ENCODE measurements at places on chromosomes 6 and 20.

DNA sequence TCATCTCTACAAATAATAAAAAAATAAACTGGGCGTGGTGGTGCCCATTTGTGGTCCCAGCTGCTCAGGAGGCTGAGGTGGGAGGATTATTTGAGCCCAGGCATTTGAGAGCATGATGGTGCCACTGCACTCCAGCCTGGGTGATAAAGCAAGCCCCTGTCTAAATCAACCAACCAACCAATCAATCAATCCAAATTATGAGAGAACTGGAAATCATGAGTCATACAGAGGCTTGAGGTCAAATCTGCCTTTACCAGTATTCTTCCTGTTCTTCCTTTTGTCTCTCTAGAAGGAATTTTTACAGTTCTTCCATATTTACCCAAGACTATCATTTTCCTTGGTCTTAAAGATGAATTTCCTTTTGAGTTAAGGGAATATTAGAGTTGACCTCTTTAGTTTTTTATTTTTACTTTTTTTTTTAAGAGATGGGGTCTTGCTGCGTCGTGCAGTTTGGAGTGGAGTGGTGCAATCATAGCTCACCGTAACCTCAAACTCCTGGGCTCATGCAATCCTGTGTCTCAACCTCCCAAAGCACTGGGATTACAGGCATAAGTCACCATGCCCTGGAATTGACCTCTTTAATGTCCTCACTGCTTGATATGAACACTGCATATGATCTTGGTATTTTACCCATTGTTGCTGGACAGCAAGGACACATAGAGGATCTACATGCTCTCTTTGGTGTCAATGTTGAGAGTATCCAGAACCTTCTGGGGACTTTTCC lies 44.1 kb upstream of the TXNDC5 start:
- no peak for DNase-seq

DNA sequence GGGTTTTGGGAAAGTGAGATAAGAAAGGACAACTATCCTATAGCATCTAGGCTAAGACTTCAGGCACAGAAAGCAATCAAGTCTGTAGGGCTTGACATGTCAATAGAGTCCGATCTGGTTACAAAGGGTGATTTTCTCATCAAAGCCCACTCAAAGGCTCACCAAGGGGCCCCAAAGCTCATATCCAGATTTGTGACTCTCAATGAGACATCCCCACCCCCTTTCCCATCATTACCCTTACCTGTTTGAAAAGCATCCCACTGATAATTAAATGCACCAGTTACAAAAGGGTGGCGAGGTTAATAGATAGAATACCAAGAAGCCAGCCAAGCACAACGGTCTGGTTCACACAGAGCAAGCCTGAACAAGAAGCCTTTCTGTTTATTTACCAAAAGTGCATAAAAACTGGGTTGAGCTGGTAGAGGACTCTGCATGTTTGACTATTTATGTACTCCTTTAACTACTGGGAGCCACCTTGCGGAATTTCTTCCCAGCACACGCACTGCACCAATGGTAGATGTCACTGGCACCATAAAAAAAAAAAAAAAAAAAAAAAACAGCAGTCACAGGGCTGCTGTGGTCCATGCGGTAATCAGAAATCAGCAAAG lies 6.1 kb downstream of the JAG1 start:
- no peak for DNase-seq

DNA sequence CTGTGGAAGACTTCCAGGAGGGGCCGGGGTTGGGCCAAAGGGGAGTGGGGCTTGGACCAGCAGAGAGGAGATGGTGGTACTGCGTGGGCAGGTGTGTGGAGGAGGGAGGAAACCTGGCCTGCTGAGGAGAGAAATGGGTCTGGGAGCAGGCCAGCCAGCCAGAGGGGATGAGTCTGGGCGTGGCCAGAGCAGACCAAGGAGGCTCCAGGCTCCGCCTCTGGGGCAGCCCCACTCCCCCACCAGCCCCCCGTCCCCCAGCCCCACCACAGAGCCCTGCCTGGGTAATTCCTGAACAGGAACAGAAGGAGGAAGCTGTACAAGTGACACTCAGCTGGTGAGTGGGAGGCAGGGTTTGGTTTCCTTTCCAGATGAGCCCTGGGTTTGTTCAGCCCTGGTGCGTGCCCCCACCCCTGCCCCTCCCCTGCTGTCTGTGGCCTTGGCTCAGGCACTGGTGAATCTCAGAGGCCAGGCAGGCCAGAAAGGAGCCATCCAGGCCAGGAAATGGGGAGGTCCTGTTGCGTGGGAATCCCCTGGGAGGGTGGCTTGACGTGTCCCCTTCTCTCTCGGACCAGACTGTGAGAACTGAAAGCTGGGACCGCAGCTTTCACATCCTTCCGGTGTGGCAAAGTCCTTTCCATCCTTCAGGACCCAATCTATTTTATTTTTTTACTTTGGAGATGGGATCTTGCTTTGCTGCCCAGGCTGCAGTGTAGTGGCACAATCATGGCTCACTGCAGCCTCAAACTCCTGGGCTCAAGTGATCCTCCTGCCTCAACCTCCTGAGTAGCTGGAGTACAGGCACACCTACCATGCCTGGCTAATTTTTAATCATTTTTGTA lies 9.4 kb upstream of the SRC start:
- peak; percentile 25 for DNase-seq

GRCh38 chr6:113385020-113385431 lies 472.1 kb upstream of the MARCKS start:
- no peak for DNase-seq

GRCh38 chr20:19978511-19979210 lies 38.5 kb upstream of the NAA20 start:
- DNase-seq, result no peak

- DNase-seq, result no peak
These were observed 26.5 kb downstream of the LBP start for GRCh38 chr20:38372806-38373205.

GRCh38 chr6:118644007-118644406 lies 7.4 kb downstream of the CEP85L start:
- no peak for DNase-seq

DNA sequence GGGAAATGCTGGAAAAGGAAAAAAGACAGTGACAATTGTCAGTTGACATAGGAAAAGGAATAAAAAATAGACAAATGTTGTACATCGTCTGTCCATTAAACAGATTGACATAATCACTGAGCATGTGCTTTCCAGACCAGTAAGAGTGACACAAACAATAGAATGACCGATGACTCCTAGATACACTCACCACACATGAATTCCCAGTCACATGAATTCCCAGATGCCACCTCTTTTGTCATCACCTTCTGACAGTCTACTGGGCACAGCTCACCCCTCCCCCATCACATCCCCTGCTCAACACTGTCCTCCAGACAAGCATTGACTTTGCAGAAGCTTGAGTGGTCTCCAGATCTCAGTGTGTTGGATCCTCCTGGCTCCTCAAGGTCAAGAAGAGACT lies 25.9 kb downstream of the POM121L2 start:
- DNase-seq, result no peak
